ENCODE measurements at places on chromosomes 4 and X. TPM values are rescaled to one million over a fixed set of nuclear protein-coding genes. Genes with fewer than 3 reads are reported as not detected.

Gene GPR101
- not detected for total RNA-seq

Gene NPY1R
- 6.8 TPM for total RNA-seq

- no peak for DNase-seq
These were observed 117.7 kb downstream of the SMIM20 start for GRCh38 chr4:26031704-26032103.

DNA sequence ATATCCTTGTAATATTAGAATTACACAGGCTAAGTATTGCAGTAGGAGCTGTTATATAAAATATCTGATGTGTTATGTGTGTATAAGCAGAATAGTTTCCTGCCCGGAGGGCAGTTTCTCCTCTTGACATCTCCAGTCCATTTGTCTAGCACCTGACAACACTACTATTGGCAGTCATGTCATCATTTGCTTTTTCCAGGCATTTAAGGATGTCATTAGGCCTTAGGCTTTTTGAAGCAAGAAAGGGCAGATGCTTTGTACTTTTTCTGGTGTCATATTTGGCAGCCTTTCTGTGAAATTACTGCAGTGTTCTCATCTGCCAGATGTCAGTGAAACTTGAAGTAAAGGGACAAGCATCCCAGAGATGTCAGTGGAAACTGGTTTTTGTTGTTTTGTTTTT lies 2017.6 kb upstream of the IGFBP7 start:
- DNase-seq = no peak

- DNase-seq = no peak
These were observed 3.0 kb upstream of the NXT2 start for GRCh38 chrX:109533631-109534030.

GRCh38 chrX:153825042-153825441 lies 5.3 kb downstream of the PDZD4 start:
- no peak for DNase-seq
